ENCODE measurements at places on chromosomes 5 and 9.

DNA sequence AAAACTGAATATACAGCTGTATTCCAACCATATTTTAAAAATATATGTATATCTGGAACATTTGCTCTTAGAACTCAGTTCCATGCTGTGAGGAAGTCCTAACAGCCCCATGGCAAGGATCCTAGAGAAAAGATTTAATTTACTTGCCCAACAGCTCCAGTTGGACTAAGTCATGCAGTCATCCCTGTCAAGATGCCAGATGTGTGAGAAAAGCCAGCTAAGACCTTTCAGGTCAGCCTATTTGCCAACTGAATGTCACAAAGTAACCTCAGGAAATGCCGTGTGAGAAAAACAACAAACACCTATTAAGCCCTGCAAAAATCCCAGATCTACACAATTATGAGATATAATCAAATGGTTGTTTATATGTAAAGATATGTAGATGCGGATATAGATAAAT lies 416.3 kb downstream of the NR2F1-AS1 start:
- no peak for DNase-seq

DNA sequence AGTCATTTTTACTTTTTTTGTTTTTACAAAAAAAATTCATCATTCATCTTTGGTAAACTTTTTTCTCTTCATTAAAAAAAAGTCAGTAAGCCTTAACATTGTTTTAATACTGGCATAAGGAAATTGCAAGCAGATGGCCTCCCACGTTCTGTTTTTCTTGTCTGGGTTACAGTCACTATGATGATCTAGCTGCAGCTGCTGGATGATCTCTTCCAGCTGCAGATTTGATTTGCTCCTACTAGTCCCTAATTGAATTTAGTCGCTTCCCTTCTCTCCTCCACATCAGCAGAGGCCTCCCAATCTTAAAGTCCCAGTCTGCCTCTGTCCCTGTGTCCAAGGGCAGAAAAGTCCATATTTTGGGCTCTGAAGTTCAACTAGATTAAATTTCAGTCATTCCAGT lies 106.8 kb upstream of the PTGER4 start:
- peak; percentile 39 for DNase-seq

- no peak for DNase-seq
Observed at GRCh38 chr5:126925482-126925881, 104.9 kb downstream of the MARCHF3 start.

DNA sequence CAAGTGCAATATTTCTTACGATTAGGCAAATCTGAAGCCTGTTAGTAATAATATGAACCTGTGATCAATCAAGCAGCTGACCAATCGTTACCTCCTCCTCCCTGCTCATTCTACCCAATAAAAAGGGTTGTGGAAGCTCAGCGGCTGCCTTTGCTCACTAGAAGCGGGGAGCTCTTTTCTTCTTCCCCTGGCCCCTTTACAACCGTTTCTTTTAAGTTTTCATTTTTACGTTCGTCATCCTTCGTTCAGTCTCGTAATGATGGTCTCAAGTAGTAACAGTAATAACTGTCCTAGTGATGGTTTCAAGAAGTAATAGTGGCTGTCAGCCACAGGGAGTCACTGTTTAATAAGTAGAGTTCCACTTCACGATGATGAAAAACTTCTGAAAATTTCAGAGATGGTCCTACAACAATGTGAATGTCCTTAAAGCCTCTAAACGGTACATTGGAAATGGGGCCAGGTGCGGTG lies 6.2 kb downstream of the UGT3A2 start:
- DNase-seq, result peak; percentile 18

- DNase-seq, result peak; percentile 69
Observed at GRCh38 chr5:72476721-72477120, 30.5 kb downstream of the ZNF366 start.

- DNase-seq, result no peak
Observed at GRCh38 chr5:125317536-125317995, 571.1 kb upstream of the ZNF608 start.

GRCh38 chr9:98215821-98216220 lies 23.4 kb upstream of the CORO2A start:
- no peak for DNase-seq
